ENCODE measurements at places on chromosomes 4 and X.

- DNase-seq, result no peak
Measured at GRCh38 chr4:90234916-90235547, 107.8 kb downstream of the CCSER1 start.

GRCh38 chr4:163959932-163960331 is 465.4 kb downstream of the TMA16 start:
- no peak for DNase-seq

GRCh38 chr4:155705664-155706063 is 39.0 kb downstream of the GUCY1A1 start:
- DNase-seq, result no peak

GRCh38 chr4:2935762-2936743 is 27.2 kb downstream of the NOP14 start:
- DNase-seq, result peak; percentile 83

GRCh38 chr4:93764639-93765246 is 63.8 kb upstream of the ATOH1 start:
- DNase-seq, result no peak

DNA sequence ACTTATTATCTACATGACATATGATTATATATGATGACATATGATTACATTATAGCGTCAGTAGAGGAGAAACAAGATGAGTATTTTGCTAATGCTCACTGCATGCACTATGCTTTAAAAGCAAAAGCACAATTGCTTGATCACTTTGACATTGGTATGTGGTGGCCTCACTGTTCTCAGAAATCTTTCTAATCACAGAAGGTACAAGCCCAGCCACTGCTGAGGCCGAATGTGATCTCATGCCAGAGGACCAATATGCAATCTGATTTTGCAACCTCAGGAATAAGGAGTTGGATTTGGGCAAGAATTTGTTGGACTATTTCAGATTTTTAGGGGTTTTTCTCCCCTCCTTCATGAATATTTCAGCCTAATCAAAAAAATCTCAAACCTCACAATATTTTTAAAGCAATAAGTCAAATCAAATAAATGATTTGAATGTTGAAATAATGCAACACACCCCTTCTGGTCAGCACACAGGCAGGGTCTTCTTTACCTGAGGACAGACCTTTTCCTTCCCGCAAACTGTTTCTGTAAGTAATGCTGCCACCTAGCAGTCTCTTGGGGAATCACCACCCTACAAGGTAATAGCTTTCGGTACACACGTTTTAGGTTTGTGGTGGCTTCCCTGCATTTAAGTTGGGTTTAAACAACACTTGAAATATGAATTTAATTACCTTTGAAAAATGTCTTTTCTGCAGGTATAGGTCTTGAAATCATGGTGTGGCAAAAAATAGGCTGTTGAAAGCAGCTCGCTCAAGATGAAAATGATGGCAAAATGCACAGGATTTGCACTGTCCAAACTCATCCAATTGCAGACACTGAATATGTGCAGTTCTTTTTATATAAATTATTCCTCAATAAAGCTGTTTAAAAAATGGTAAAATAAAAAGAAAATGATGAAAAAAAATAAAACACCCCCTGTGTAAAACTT is 4.8 kb upstream of the CXCL13 start:
- DNase-seq, result peak; percentile 36

GRCh38 chrX:65926095-65927019 is 113.5 kb downstream of the VSIG4 start:
- peak; percentile 41 for DNase-seq

GRCh38 chr4:105495667-105496066 is 21.8 kb upstream of the PPA2 start:
- DNase-seq, result no peak

GRCh38 chr4:173057901-173058300 is 110.7 kb upstream of the GALNT7 start:
- DNase-seq, result no peak

GRCh38 chr4:120685756-120686278 is 236.7 kb downstream of the PRDM5 start:
- DNase-seq, result no peak

- peak; percentile 30 for DNase-seq
Measured at GRCh38 chr4:37685161-37685822, 884 bp downstream of the RELL1 start.

DNA sequence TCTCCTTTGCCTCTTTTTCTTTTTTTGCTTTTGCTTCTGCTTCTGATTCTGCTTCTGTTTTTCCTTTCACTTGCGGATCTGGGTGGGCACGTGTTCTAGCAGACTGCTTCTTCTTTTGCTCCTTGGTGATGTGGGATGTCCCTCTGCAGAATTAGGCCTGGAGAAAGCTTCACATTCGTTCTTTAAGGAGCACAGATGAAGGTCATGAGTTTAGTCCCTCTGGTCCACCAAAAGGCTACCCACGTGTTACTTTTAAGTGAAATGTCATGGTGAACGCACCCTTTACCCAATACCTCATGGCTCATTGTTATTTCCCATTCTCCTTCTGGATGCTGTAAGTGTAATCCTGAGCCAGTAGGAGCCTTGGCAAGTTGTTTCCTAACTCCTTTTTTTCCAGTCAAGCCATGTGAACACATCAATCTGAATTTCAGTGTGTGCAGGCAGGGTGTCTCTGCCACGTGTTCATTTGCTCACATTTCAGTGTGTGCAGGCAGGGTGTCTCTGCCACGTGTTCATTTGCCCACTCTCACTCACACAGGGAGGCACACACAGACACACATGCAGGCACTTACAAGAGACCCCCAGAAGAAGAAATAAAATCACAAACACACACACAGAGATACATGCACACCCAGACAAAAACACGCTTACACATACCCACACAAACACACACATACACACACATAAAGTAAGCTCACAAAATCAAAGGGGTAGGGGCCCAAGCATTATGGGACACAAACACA is 36.9 kb downstream of the NBDY start:
- no peak for DNase-seq

DNA sequence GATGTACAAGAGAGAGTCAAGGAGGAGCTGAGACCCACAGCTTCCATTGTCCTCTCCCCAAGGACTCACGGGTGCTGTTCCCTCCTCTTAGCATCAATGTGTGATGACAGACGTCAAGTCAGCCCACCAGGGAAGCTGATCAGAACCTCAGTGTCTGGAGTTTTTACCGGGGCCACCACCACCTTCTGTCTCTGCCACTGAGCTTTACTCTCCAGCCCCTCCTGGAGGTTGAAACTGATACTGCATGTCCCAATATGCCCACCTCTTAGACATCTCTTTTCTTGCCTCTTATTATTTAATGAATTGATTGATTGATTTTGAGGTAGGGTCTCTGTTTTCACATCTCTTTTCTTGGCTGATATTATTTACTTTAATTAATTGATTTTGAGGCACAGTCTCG is 10.3 kb upstream of the AKAP17A start:
- DNase-seq, result peak; percentile 82

- DNase-seq, result no peak
Measured at GRCh38 chr4:36310793-36311192, 29.4 kb downstream of the DTHD1 start.

GRCh38 chrX:112147206-112147605 is 64.6 kb upstream of the TRPC5 start:
- no peak for DNase-seq

GRCh38 chr4:183867247-183867646 is 37.9 kb upstream of the STOX2 start:
- DNase-seq, result no peak

GRCh38 chr4:165222651-165222994 is 15.3 kb downstream of the KLHL2 start:
- no peak for DNase-seq
